SW 1271 (cell line): ENCODE measurements at places on chromosomes 11 and 22.

- DNase-seq: no peak
Measured at GRCh38 chr22:29734406-29734805, 14.6 kb downstream of the CABP7 start.

DNA sequence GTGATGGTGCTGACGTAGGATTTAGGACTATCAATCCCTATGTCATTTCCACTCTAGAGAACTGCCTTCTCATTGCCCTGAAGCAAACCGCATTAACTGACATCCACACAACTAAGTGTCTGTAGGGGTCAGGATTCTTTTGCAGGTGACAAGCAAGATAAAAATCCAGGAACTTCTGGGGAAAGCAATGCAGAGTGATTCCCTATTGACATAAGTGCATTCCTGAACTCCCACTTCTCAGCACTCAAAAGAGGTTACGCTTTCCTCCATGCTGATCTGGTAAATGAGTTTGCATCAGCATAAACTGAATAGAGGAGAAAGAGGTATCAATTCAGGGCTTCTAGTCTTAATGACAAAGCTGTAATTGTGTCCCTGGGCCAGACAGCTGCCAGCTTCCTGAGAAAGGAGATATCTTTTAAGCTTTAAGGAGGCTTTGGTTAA lies 224.6 kb upstream of the ISX start:
- no peak for DNase-seq

DNA sequence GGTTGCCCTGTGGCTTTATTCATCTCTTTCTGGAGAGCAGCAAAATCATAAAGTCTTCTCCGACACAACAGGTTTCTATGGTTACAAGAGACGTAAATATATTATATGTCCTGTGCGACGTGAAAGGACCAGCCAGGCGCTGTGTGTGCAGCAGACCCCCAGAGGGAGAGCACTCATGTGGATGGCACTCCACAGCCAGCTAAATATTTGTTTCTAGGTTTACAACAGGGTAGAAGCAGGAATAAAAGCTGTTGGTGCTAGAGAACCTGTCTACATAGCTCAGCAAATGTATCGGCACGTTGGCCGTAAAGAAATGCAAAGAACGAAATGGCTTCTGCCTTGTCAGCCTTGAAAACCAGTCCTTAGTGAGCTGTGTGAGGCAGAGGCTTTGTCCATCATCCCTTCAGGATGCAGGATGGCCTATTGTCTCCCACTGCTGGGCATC lies 133.8 kb upstream of the PITPNB start:
- no peak for DNase-seq

- DNase-seq: no peak
Measured at GRCh38 chr22:29635734-29636357, 32.4 kb downstream of the NF2 start.

DNA sequence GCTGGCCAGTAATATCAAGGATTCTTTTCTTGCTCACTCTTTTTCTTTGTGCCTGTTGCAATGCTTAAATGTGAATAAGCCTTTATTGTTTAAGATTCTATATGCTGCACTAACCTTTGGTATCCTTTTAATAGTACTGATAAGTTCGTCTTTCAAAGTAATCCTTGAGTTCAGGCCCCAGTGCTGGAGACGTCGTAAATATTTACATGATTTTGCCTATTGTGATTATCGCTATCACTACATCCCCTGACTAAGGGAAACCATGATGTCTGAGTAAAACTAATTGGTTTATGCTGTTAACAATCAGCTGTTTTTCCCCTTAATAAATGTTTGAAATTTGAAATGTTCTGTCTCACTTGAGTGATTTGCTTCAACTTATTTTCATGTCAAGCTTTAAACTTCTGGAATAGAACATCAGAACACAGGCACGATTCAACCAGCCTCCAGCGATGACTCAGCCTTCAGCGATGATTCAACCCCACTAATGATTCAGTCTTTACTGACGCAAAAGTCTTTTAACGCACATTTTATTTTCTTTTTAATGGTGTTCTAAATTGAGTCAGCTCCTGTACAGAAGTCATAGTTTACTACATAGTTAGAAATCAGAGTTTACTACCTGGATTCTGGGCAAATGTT lies 3.9 kb downstream of the HTATIP2 start:
- DNase-seq: peak; percentile 82

DNA sequence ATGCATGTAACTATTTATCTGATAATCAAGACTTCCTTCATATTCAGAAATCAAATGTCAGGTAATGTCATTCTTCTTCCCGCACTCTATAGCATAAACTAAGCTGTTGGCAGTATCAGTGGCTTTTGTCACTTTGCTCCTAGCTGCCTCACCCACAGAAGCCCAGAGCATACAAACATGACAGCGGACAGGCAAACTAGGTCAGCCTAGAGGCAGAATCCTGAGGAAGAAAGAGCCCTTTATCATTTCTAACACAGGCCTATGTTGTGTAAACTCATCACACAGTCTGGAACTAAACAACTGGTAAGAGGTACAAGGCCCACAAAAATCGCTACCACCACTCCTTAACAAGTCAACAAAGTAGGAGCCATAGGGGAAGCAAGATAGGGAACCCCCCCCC lies 21.0 kb downstream of the GUCY1A2 start:
- no peak for DNase-seq

DNA sequence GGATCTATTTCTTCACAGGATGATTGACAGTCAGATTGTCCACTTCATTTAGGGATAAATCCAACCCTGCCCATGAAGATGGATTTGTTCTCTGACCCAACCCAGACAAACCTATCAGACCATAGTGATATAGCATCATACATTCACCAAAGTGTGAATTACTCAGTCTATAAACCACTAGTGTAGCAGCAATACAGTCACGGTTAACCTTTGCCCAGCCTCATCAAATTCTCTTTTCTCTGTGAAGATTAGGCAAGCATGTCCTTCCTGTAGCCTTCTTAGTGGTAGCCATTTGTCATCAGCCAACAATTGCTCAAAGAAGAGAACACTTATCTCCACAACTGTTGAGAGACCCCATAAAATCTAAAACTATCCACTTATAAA lies 14.4 kb upstream of the BIRC2 start:
- no peak for DNase-seq

GRCh38 chr11:114215871-114216795 lies 80.1 kb upstream of the NNMT start:
- no peak for DNase-seq

- DNase-seq: no peak
Measured at GRCh38 chr11:130726234-130727037, 189.8 kb downstream of the SNX19 start.

GRCh38 chr11:58693026-58693425 lies 38.7 kb downstream of the GLYAT start:
- no peak for DNase-seq

GRCh38 chr11:119091178-119091577 lies 6.5 kb downstream of the HMBS start:
- no peak for DNase-seq

DNA sequence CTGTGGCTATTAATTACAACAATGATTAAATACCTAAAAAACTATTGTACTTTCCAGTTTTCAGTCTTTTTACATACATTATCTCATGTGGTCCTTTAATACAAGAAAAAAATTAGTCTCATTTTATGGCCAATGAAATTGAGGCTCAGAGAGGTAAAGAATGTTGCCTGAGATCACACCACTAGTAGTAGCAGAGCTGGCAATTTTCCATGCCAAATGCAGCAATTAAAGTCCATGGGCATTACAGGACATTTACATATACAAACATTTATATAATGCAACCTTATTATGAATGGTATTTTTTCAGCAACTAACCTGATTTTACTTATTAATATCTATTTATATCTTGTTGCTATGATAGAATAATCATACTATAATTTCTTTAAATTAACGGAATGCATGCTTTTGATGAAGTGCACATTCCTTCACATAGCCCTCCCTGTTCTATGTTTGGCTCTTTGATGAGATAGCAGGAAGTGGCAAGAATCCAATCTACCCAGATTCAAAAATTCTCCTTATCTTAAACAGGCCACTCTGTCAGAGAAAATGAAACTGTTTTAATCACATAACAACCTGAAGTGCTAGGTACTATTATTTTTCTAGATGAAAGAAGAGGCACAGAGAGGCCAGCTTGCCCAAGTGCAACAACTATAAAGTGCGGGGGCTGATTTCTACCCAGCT lies 120.9 kb upstream of the LDLRAD3 start:
- no peak for DNase-seq

DNA sequence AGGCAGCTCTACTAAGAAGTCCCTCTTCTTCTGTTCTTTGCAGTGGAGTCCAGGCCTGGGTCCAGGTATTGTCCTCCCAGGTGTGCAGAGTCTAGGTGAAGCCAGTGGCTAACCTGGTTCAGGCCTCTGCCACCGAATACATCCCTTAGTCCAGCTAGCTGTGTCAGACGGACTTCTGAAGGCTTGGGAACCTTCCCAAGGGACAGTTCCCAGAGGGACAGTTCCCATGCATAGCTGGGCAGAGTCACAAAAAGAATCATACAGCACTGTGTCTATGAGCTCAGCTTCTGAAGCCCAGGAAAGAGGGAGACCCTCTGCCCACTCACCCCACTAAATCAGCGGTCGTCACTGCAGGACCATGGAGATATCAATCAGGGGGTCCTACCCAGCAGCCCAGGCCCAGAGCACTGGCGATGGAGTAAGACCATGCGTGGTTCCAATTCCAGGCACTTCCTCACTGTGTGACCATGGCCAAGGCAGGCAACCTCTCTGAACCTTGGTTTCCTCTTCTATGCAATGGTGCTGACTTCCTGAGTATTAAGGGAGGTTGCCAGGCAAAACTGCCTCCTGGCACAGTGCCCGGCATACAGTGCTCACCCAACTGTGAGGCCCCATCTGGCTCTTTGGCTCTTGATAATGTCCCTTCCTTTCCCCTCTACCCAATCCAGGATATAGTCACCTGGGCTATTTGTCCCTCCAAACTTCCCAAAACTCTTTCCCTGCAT lies 3.4 kb downstream of the MS4A10 start:
- DNase-seq: no peak

DNA sequence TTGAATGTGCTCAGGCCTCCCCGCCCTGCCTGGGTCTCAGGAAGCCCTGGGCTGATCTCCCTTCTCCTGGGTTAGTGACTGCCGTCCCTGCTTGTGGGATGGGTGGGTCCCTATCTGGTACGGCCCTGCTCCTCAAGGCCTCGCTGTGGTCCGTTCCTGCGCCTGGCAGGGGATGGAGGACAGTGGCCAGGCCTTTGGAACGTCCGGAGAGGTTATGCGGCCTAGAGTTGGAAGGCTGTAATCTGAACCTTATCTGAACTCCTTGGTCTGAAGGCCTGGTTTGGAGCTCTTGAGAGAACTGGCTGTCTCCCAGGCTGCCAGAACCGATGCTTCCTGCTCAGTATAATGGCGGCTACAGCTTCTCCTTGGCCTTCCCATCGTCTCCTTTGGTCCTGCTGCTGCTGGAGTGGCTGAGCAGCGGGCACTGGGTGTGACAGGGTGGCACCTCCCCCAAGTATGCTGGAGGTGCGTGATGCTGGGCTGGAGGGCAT lies 72.8 kb downstream of the FLI1 start:
- no peak for DNase-seq

DNA sequence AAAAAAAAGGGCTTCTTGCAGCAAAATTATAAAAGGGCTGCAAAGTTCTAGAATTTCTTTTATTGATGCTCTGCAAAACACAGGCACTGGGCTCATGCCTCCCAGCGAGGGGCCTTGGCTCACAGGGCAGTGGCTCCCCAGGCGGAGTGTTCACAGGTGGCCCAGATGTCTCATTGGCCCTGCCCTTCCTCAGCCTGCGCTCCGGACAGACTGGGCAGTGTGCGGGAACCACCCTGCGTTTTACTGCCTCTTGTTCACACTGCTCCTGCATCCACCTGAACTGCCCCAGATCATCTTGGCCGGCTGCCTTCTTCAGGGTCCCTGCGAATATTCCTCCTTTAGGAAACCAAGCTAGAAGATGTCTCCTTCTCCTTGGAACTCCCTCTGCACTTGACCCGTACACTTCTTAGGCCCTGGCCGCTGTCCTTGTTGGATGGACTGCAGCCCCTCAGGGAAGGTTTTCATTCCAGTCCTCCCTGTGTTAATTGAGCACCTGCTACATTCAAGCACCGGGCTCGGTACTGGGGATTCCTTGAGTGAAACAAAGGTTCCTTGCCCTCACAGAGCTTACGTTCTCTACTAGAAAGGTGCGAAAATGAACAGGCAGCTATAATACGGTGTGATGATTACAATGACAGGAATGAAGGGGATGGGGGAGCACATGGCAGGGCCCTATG lies 4.5 kb downstream of the TUBA8 start:
- DNase-seq: no peak

GRCh38 chr11:17906436-17906835 lies 106.4 kb downstream of the SERGEF start:
- no peak for DNase-seq

DNA sequence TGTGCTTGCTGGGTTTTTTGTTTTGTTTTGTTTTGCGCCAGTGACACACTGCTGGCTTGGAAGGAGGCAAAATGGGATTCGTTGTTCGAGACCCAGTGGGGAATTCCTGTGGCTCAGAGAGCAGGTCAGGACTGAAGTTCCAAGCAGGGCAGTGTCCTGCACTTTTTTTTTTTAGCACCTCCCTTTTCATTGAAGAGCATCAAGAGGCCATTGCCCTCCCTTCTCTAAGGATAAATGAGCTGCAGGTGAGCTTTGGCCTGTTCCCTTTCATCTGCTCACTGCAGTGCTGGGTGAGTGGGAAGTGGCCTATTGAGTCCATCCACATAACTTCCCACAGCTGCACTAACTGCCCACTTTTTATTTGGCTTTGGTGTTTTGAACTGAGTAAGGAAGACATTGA lies 87.8 kb downstream of the ARHGAP42 start:
- no peak for DNase-seq

- no peak for DNase-seq
Measured at GRCh38 chr22:29030016-29030617, 31.5 kb downstream of the C22orf31 start.

DNA sequence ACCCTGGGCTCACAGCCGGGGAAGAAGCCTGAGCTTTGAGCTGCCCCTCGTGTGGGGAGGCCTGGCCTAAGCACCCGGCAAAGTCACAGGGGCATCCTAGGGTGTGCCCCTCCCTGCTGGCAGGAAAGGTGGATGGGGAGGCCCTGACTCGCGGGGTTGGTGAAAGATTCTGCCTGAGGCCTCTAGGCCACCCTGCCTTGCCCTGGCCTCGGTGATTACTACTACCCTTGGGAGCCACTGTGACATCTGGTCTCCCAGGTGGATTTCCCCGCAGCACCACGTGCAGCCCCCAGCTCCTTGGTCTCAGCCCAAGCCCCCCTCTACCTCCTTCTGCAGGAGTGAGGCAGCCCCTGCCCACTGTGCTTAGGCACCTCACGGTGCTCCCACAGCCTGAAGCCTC lies 23.9 kb downstream of the GNAZ start:
- DNase-seq: no peak

GRCh38 chr11:40401132-40401853 lies 1058.2 kb downstream of the LRRC4C start:
- no peak for DNase-seq
